ENCODE measurements at places on chromosomes 2 and 18.

- DNase-seq, result no peak
Measured at GRCh38 chr2:22673529-22673928, 711.5 kb upstream of the KLHL29 start.

DNA sequence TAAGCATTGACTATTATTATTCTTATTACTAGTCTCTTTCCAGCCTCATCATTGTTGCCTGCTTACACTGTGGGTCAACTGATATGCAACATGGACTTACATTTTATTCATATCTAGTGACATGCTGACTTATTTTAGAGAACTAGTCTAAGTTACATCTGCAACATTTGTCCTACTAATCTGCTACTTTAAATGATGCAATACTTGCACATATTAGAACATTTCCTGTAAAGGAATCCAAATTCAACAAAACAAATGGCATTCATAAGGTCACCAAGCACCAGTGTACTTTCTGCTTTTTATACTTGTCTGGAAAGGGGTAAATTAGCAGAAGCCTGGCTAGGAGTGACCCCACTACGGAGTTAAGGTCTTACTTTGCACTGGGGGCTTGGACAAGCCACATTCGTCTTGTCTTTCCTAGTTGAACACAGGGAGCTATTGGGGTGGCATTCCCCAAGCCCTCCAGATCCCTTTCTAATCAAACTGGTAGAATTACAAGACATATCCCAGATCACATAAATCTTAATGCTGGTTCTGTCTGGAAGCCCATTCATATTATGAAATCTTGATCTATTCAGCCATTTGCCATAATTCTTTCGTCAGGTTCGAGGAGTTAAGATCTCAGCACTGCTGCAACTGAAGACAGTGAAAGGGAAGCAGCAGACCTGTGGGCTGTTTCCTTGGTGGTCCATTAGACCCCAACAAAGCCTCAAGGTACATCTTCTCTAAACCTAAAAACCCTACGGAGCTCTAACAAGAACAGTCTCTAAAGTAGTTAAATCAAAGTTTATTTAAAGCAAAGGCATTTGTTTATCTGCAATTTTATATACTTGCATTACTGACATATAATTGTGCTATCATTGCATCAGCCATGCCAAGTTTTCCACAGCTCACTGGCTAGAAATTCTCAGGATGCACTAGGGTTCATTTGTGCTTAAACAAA, 49.9 kb upstream of the RTN4 start:
- no peak for DNase-seq

GRCh38 chr18:73038336-73038735, 170.5 kb upstream of the NETO1 start:
- DNase-seq, result no peak

- DNase-seq, result no peak
Measured at GRCh38 chr2:67108231-67108630, 288.9 kb upstream of the ETAA1 start.

GRCh38 chr18:5369513-5369912, 74.0 kb upstream of the ZBTB14 start:
- DNase-seq, result no peak

- peak; percentile 78 for DNase-seq
Measured at GRCh38 chr2:240989451-240990265, 8.8 kb upstream of the SNED1 start.

All from spleen (tissue), 13 donors.